ENCODE measurements at places on chromosomes 7 and 10. TPM values are rescaled to one million over a fixed set of nuclear protein-coding genes. Genes with fewer than 3 reads are reported as not detected.

NPFFR1 gene
- total RNA-seq: not detected

CFTR gene
- total RNA-seq: not detected

GOLGA7B gene
- 12.0 TPM for total RNA-seq

SPDYE8 gene
- total RNA-seq: not detected

LIPJ gene
- total RNA-seq: 0.17 TPM

All from activated naive CD8-positive, alpha-beta T cell treated with anti-CD3 and anti-CD28 coated beads, Interleukin-2, amount 10 ng/mL, durations not matched to agents 7 days and 5 days (primary cell).